ENCODE measurements at places on chromosomes 1 and 21.

- no peak for DNase-seq
These were observed 45.0 kb downstream of the NEK2 start for GRCh38 chr1:211630236-211631081.

DNA sequence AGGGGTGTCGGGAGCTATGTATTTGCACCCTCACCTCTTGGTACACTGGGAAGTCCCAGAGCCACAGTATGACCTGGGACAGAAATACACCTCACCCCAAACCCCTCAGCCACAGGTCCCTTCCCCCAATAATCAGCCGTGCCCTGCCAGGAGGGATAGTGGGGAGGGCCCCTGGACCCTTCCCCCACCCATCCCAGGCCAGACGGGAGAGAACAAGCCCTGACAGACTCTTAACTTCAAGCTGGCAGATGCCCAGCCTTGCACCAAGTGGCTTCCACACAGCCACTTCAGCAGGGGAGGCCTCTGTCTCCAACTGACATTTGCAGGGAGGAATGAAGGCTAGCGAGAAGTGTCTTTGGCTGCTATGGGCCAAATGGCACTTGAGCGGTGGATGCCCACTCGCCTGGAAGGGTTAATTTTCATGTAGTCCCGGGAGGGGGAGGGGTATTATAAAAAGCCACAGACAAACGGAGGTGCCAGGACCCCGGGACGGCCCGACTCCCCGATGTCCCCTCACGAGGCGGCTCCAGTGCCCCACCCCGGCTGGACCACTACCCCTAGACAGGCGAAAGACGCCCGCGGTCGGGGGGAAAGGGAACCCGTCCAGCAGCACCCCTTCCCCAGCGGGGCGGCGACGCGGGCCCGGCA, 495 bp downstream of the SYNC start:
- no peak for DNase-seq

DNA sequence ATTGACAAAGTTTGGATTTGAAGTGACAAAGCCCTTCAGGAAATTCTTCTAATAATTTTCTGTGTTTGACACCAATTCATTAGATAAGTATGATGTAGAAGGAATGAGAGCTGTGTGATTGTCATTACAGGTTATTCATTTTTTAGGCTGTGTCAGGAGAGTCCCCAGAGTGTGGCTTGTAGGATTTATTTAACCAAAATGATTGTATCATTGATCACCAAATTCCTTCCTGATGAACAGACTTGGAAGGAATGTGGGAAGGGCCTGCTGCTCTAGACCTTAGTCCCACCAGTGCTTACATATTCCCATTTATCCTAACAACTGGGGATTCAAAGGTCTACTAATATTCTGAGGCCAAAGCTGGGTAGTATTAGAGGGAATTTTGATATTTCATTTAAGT, 383.3 kb upstream of the KAZN start:
- no peak for DNase-seq

GRCh38 chr1:215146240-215146975, 63.9 kb downstream of the KCNK2 start:
- DNase-seq: no peak

DNA sequence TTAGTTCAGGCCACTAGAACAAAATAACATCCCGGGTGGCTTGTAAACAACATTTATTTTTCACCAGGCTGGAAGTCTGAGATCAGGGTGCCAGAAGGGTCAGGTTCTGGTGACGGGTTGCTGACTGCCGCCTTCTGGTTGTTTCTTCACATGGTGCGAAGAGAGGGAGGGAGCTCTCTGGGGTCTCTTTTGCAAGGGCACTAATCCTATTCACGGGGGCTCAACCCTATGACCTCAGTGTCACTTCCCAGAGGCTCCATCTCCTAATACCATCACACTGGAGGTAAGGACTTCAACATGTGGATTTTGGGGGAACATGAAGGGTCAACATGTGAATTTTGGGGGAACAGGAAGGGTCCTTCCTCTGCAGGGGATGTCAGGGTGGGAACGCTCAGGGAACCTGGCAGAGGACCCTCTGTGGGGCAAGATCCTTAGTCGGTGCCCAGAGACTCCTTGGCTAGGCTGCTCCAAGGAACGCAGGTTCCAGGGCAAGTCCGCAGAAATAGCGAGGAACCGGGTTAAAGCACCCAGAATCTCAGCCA, 8.7 kb upstream of the C2CD2 start:
- no peak for DNase-seq

Measured in activated CD8-positive, alpha-beta memory T cell treated with anti-CD3 and anti-CD28 coated beads for 1 hour (primary cell).